Panc1 (cell line): ENCODE measurements at places on chromosomes 5 and 9. TPM values are rescaled to one million over a fixed set of nuclear protein-coding genes. Genes with fewer than 3 reads are reported as not detected.

The ENTPD2 gene
- total RNA-seq, result 2.8 TPM

The IFNA7 gene
- total RNA-seq, result not detected

DNA sequence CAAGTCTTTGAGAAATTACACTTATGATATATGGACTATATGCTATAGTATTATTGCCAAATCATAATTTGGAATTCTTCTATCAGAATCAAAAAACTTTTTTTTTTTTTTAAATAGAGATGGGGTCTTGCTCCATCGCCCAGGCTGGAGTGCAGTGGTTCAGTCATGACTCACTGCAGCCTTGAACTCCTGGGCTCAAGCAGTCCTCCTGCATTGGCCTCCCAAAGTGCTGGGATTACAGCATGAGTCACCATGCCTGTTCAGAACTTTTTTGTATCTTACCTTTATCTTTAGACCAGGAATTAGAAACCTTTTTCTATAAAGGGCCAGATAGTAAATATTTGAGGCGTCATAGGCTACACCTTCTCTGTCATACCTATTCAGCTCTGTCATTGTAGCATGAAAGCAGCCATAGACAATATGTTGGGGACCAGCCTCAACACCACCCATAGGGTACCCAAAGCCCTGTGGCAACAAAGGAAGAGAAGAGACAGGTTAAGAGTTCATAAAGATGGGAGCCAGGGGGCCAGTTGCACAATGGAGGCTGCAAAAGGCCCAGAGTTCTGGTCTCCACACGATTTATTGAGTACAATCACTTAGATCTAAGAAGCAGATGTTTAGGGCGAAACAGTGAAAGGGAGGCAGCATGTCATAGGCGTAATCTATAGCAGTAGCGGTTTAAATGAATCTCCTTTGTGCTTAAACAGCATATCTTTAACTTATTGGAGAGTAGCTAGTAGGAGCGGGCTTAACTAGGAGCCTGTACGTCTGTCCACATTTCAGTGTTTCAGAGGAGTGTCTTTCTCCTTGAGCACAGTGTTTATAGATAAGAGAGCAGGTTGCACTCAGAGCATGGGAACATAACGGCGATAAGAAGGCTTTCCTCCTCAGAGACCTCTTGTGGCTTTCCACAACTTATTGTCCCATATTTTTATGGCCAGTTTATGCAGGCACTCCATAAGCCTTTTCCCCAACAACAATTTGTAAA, 12.5 kb downstream of the ECM2 start:
- H3K4me1 ChIP-seq, result no peaks in the 10 kb centered on the region
- no peak overlapping the region for H3K4me3 ChIP-seq
- no peaks in the 10 kb centered on the region for H3K27me3 ChIP-seq
- no peaks in the 10 kb centered on the region for H3K36me3 ChIP-seq

The PCA3 gene
- not detected for total RNA-seq

DNA sequence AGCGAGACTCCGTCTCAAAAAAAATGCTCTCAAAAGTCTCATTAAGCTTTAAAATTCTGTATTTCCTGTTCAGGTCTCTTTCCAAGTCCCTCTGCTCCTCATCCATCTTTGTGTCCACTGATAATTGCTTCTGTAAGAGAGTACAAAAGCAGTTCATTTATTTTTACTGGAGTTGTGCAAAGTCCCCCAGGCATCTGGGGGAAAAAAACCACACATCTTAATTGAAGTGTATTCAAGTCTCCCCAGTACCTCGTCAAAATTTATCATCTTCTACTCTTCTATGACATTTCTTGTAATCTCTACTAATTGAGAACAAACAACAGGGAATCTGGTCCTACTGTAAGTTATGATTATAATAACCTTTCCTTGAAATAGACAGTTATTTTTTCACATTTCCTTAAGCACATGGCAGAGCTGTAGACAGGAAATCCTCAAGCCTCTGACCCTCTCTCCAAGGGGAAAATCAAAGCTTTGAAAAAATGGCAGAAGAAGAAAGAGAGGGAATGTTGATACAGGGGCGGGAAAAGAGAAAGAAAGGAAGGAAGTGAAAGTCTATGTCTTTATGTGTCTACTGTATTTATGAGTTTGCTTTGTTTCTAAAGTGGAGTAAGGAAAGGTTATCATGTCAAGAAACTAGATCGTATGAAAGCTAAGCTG, 51.5 kb downstream of the RAI14 start:
- no peak overlapping the region for H3K27ac ChIP-seq
- H3K36me3 ChIP-seq, result no peaks in the 10 kb centered on the region
- H3K27me3 ChIP-seq, result no peaks in the 10 kb centered on the region

- H3K27me3 ChIP-seq, result no peaks in the 10 kb centered on the region
- H3K27ac ChIP-seq, result no peak overlapping the region
- peak; percentile 27 for DNase-seq
These were observed 128.4 kb upstream of the TRPM3 start for GRCh38 chr9:71249729-71250317.

DNA sequence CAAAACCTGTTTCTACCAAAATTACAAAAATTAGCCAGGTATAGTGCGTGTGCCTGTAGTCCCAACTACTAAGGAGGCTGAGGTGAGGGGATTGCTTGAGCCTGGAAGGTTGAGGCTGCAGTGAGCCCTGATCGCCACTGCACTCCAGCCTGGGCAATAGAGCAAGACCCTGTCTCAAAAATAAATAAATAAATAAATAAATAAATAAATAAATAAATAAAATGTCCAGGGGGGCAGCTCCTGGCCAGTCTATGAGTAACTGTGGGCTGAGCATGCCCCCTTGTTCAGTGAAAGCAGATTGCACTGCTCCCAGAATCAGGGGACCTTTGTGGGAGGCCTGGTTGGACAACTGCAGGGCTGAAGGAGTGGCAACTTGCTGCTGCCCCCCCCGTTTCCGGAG, 62.7 kb downstream of the PDE6A start:
- H3K36me3 ChIP-seq, result no peaks in the 10 kb centered on the region
- no peak overlapping the region for H3K4me3 ChIP-seq
- peaks cover 4% of the 10 kb centered on the region; the same call in 1 of the 2 replicates for H3K4me1 ChIP-seq
- no peak for DNase-seq
- H3K27ac ChIP-seq, result no peak overlapping the region

DNA sequence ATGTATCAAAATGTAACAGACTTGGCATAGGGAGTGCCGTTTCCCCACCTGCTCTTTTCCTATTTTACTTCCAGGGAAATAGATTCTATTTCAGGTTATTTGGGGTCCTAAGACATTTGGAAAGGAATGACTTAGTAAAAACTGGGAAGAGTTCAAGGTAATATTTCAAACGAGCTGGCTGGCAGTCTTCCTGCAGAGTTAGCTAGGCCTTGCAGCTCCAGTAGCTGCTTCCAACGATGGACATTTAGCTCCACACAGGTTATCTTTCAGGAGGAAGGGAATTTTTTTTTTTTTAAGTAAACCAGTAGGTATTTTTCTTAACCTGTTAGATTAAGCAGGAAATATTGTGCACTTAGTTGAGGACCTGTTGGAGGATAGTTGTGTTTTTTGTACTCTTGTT, 45.2 kb downstream of the TLE4 start:
- H3K27ac ChIP-seq, result no peak overlapping the region
- DNase-seq, result no peak
- no peak overlapping the region for H3K4me3 ChIP-seq
- no peaks in the 10 kb centered on the region for H3K4me1 ChIP-seq
- no peaks in the 10 kb centered on the region for H3K27me3 ChIP-seq

DNA sequence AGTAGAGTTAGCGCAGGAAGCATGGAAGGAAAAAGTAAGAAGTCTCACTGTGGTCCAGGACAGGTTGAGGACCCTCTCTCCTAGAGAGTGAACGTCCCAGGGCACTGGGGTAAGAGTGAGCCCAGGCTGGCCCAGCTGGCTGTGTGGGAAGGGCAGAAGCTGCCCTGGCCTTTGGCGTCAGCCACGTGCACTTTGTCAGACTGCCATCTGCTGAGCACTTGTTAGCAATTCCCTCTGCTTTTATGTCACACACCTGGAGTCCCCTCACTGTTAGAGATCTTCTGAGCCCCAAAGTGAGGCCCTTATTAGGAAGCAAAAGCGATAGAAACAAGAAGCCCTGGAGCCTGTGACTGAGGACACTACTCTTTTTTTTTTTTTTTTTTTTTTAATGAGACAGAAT, 79.1 kb downstream of the UGCG start:
- peak overlapping the region; percentile 59; the same call in 1 of the 2 replicates for H3K27ac ChIP-seq
- H3K27me3 ChIP-seq, result no peaks in the 10 kb centered on the region
- no peak for DNase-seq
- H3K4me3 ChIP-seq, result no peak overlapping the region
- H3K4me1 ChIP-seq, result peaks cover 20% of the 10 kb centered on the region
- no peaks in the 10 kb centered on the region for H3K36me3 ChIP-seq

The CEL gene
- total RNA-seq, result 4.3 TPM

The SV2C gene
- total RNA-seq, result not detected

DNA sequence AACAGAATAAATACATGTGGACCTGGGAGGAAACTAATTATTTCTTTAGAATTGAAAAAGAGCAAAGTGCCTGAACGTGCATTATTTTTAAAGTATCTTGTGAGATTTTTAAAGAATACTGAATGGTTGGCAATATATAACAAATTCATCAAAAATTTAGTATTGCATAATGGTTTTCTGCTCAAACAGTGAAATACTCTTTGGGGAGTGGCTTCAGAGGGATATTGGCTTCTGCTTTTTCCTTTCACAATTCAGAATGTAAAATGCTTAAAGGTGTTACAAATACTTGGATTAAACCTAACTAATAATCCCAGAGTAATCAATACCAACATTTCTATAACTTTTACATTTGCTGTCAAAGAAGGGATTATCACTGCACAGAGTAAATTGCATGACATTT, 379.3 kb upstream of the CHD1 start:
- DNase-seq, result no peak
- no peaks in the 10 kb centered on the region for H3K27me3 ChIP-seq
- H3K36me3 ChIP-seq, result no peaks in the 10 kb centered on the region
- H3K4me1 ChIP-seq, result no peaks in the 10 kb centered on the region

- DNase-seq, result no peak
- no peaks in the 10 kb centered on the region for H3K4me1 ChIP-seq
- no peaks in the 10 kb centered on the region for H3K27me3 ChIP-seq
- H3K27ac ChIP-seq, result no peak overlapping the region
- no peaks in the 10 kb centered on the region for H3K36me3 ChIP-seq
These were observed 126.5 kb upstream of the ABCA1 start for GRCh38 chr9:105054491-105054890.

The GLT6D1 gene
- total RNA-seq, result not detected

- no peak overlapping the region for H3K27ac ChIP-seq
- H3K36me3 ChIP-seq, result no peaks in the 10 kb centered on the region
- H3K27me3 ChIP-seq, result no peaks in the 10 kb centered on the region
- DNase-seq, result no peak
- H3K4me3 ChIP-seq, result no peak overlapping the region
- no peaks in the 10 kb centered on the region for H3K4me1 ChIP-seq
These were observed 45.2 kb downstream of the YIPF5 start for GRCh38 chr5:144125163-144125726.

GRCh38 chr5:116438979-116439554, 135.6 kb downstream of the SEMA6A start:
- no peaks in the 10 kb centered on the region for H3K36me3 ChIP-seq
- H3K27me3 ChIP-seq, result no peaks in the 10 kb centered on the region
- H3K27ac ChIP-seq, result no peak overlapping the region
- H3K4me3 ChIP-seq, result no peak overlapping the region
- no peaks in the 10 kb centered on the region for H3K4me1 ChIP-seq

DNA sequence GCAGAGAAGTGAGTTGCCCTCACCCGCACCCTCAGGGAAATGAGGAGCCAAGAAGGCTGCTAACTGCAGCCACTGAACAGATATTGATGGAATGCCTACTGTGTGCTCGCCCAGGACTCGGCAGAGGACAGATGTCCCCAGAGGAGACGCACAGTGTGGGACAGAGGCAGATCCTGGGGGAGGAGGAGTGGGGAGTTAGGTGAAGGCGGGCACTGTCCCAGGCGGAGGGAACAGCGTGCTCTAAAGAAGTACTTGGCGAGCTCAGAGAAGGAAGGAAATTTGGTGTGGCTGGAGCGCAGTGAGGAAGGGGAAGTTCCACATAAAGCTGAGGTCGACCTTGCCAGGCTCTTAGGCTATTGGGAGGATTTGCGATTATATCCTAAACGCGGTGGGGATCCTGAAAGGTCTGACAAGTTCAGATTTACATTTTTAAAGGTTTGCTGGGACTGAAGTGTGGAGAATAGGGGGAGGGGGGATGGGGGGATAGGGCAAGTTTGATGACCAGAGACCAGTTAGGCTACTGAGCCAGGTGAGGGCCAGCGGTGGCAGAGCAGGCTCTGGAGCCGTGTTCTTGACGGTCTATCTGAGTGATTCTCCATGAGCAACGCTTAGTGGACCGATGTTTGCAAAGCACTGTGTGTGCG, 23.6 kb upstream of the CERCAM start:
- DNase-seq, result no peak
- H3K27ac ChIP-seq, result no peak overlapping the region
- H3K27me3 ChIP-seq, result no peaks in the 10 kb centered on the region
- no peaks in the 10 kb centered on the region for H3K36me3 ChIP-seq
- H3K4me1 ChIP-seq, result no peaks in the 10 kb centered on the region
- H3K4me3 ChIP-seq, result no peak overlapping the region

The PCDHAC1 gene
- total RNA-seq, result 0.59 TPM

DNA sequence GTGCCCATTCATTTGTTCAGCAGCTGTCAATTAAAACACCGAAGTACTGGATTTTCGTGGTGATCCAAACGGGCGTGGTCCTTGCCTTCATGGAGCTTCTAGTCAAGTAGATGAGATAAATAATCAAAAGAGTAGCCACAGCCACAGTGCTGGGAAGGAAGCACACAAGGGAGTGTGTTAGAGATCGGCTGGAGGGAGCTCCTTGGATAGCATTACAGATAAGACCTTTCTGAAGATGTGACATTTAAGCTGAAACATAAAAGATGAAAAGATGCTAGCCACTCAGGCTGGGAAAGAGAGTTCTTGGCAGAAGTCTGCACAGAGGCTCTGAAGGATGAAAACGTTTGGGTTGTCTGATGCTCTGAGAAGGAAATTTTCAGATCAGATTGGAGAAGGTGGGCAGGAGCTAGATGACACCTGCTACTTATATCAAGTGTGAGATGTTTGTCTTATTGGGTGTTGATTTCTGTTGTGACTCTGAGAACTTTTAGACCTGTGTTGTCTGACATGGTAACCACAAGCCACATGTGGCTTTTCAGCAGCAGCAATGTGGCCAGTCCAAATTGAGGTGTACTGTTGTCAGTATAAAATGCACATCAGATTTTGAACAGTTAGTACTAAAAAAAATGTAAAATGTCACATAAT, 123.9 kb downstream of the TLE4 start:
- no peaks in the 10 kb centered on the region for H3K27me3 ChIP-seq
- H3K36me3 ChIP-seq, result no peaks in the 10 kb centered on the region
- DNase-seq, result no peak
- H3K4me3 ChIP-seq, result no peak overlapping the region
- H3K27ac ChIP-seq, result no peak overlapping the region
